Activated effector memory CD4-positive, alpha-beta T cell treated with Interleukin-2 at 50 U/mL for 16 hours (primary cell): ENCODE measurements at places on chromosomes 11 and 22.

- DNase-seq, result peak; percentile 23
Measured at GRCh38 chr11:128733440-128734102, 39.7 kb downstream of the FLI1 start.

DNA sequence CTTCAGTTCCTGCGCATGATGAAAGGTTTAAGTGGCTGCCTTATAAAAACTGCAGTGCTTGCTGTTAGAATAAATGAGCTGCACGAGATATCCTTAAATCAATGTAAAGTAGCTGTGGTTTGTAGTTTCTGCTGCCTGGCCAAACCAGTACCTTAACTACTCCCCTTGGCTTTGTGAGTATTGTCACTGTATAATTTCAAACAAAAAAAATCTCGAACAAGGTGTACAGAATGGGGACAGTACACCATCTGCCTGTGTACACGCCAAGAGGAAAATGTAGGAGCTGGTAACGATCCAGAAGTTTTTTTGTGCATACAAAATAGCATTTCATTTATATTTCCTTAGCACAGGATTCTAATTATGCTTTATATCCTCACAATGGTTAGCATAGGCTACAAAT is 20.6 kb upstream of the NDUFC2 start:
- DNase-seq, result no peak

DNA sequence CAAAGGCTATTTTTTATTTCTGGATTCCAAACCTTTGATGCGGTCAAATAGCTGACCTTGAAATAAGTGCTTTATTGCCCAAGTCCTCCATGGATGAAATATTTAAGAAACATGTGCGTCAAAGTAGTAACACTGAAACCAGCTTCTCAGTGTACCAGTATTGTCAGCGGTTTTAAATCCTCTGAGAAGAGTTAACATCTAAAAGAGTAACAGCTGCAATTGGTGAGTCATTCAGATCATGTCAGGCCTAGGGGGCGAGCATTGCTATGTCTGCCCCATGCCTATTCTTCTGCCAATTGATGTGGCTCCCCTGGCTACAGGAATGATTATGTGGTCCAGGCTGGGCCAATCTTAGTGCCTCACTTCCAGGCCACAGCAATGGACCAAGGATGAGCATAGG is 263.3 kb upstream of the SORL1-AS1 start:
- DNase-seq, result no peak

DNA sequence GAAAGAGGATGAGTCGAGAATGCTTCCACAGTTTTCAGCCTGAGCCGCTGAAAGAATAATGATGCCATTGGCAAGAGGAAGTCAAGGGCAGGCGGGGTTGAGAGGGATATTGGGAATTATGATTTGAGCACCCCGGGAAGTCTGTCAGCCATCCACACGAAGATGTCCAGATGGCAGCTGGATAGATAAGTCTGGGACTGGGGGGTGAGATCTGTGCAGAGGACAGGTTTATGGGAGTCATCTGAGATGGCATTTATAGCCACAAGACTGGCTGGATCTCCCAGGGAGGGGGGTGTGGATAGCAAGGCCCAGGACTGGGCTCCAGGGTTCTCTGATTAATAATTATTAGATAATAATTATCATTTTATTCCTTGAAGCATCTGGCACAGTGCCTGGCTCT is 5.1 kb upstream of the STIP1 start:
- no peak for DNase-seq

DNA sequence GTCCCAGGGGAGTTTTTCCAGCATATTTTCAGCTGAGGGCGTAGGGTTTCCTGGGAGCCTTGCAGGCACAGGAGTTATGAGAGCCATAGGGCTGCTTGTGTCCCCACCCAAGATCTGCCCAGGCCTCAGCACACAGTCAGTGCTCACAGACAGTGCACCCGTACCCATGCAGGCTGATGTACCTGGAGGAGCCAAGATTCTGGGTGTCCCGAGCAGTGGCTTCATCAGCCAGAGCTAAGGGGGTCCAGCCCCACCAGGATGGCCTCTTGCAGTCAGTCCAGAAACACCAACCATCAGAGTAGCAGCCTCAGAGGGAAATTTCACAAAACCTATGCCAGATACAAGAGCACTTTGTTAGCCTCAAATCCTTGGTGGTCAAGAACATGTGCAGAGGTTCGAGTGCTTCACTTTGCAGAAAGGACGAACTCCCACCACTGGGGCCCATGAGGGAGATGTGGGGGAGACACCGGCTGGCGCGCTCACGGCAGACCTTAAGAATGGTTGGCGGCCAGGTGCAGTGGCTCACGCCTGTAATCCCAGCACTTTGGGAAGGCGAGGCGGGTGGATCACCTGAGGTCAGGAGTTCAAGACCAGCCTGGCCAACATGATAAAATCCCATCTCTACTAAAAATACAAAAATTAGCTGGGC is 43.8 kb upstream of the RTL6 start:
- DNase-seq, result no peak

GRCh38 chr22:46373921-46374662 is 38.6 kb downstream of the TRMU start:
- peak; percentile 7 for DNase-seq

DNA sequence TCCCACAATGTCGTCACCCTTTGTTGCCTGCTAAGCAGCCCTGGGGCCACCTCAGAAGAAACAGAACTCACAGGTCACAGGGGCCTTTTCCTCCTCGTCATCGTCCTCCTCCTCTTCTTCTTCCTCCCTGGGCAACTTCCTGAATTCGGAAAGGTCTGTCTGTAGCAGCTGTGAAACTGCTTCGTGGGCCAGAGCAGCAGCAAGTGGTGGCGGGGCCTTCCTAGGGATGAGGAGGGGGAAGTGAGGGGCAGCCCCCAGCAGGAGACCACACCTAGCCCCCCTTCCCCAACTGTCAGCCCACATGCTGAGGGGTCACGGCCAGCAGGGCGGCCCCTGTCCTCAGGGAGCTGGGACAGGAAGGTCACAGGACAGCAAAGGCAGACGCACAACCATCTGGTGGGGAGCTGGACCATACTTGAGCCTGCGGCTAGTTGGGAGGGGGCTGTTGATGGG is 13.2 kb downstream of the PPM1F start:
- DNase-seq, result no peak

DNA sequence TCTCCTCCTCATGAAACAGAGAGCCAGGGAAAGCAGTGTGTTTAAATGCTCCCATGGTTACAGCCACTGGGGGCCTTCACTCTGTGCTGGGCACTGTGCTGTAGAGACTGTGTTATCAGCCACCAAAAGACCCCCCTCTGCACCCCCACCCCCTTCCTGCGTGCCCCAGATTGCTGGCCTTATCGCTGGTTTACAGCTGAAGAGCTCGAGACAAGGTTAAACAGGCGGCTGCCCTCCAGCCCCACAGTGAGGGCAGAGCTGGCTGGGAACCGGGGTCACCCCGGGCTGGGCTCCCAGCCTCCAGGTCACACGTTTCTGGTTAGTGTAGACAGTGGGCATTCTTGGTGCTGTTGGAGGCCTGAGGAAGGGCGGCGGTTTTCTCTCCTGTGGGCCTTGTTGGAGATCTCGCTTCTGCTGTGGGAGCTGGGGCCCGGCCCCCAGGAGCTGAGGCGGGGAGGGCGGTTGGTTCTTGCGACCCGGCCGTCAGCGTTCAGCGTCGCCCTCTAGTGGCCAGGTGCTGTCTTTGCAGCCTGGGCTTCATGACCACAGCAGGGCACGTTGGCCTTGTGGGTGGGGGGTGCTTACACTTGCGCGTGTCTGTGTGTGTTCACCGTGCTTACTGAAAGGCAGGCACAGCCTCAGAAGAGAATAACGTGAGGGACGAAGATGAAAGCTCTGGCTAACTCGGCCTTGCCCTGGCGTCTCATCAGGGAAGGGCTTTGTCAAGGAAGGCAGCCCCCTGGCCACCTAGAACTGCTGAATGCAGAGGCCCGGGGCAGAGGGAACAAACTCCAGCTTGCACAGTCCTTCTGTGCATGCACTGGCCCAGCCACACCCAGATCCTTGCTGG is 40.8 kb downstream of the TBC1D22A start:
- DNase-seq, result peak; percentile 49

GRCh38 chr11:101914341-101914737 is 471 bp upstream of the CEP126 start:
- DNase-seq, result no peak

GRCh38 chr22:37419370-37419968 is 7.8 kb downstream of the ELFN2 start:
- no peak for DNase-seq

DNA sequence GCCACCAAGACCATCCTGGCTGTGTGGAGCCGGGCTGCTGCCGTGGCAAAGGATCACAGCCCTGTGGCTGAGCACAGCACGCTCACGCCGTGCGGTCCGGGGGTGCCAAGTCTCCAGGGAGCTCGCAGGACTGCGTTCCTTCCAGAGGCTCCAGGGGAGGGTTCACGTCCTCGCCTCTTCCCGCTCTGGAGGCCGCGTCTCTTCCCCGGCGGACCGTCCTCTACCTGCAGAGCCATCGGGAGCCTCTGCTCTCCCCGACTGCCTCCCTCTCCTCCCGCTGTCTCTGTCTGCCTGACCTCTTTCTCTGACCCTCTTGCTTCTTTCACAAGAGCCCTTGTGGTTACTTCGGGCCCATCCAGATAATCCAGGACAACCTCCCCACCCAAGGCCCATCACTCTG is 11.4 kb upstream of the MUC5AC start:
- DNase-seq, result no peak

DNA sequence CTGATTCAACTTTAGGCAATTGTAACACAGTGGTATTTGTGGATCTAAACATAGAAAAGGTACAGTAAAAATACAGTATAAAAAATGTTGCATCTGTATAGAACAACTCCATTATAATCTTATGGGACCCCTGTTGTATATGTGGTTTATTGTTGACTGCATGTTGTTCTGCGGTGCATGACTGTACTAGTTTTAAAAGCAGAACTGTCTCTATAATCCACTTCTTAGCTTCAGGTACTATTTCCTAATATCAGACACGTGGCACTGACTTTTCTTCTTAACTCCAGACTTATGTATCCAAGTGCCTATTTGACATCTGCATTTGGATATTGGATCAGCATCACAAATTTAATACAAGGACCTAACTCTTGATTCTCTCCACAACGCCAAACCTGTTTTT is 41.1 kb downstream of the PACS1 start:
- no peak for DNase-seq
